ENCODE measurements at places on chromosomes 12 and 14.

DNA sequence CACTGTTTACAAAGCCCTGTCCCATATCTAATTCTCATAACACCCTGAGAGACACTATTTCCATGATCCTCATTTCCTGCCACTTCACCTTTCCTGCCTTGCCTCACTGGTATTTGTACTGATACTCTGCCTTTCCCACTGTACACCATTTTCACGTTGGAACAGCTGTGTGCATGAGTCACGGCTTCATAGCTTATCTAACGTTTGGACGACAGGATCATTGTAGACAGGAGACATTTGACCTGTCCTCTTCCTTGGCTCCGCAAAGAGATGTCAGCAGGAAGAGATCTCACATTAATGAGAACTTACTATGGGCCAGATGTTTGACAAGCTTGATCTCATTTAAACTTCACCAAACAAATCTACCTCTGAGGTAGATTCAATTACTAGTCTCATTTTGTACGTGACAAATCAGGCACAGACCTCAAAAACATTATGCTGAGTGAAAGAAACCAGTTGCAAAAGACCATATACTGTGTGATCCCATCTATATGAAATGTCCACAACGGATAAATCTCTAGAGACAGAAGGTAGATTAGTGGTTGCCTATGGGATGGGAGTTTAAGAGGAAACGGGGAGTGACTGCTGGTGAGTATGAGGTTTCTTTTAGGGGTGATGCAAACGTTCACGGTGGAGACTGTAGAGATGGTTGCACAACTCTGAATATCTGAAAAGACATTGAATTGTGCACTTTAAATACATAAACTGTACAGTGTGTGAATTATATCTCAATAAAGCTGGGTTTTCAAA is 71.2 kb downstream of the KCNK13 start:
- DNase-seq, result no peak

- no peak for DNase-seq
Measured at GRCh38 chr14:65792208-65792905, 379.8 kb downstream of the FUT8 start.

DNA sequence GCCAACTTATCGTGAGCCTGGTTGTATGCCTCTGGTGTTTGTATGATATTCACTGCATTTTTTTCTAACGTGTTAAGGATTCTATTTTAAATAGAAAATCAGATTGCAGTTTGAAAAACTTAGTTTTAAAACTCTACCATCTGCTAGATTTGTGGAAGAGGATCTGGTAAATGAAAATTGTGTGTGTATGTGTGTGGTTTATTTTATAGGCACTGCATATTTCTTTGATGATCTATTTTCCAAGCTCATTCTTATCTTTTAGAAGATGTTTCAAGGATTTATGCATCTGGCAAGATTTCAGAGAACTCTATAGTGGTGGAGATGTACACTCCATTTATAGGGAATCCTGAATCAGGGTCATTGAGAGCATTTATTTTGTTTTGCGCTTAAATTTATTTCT is 69.8 kb downstream of the HMGA2 start:
- no peak for DNase-seq

- DNase-seq, result no peak
Measured at GRCh38 chr12:125773033-125773640, 707.9 kb downstream of the AACS start.

DNA sequence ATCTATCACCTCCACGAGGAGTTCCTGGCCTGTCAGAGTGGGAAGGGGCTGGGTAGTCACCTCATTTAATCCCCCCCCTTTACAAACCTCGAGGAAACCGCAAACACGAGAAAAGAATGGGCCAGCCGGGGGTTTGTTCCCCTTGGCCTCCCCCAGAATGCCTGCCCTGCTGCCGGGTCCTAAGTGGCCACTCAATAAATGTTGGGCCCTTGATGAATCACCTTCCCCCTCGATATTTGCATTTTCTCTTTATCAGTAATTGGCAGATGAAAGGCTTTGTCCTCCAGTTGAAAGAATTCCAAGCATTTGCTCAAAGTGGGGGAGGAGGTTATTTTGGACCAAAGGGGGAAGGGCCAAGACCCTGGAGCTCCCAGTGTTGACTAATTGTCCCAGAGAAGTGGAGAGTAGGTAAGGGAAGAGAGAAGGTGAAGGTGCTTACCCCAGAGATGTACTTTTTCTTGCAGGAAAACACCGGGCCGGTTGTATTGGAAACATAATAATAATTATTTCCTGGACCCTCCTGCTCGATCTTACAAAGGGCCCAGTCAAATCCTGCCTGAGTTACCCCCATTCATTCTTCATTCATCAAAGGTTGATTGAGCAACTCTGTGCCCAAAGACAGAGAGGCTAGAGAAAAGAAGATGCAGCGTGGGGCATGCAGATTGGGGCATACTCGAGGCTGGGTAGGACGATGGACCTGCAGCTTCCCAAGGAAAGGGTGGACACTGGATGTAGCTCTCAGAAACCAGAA is 1.9 kb upstream of the KDM2B start:
- no peak for DNase-seq

DNA sequence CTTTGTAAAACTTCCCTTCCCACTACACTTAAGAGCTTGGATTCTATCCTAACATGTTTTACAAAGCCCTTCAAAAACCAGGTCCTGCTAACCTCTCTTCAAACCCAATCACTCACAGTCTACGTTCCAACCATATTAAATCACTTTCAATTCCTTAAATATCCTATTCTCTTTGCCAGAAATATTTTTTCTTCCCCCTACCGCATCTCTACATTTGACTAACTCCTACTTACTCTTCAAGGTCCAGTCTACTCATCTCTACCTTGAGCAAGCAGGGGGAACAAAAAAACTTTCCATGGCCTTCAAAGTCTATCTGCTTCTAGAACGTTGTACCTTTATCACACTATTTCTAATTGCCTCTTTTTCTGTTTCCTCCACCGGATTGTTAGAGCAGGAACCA is 6.1 kb downstream of the ERGIC2 start:
- no peak for DNase-seq

- DNase-seq, result no peak
Measured at GRCh38 chr14:40599725-40600124, 1007.0 kb upstream of the LRFN5 start.

- DNase-seq, result no peak
Measured at GRCh38 chr12:110224379-110225304, 56.4 kb upstream of the ATP2A2 start.

DNA sequence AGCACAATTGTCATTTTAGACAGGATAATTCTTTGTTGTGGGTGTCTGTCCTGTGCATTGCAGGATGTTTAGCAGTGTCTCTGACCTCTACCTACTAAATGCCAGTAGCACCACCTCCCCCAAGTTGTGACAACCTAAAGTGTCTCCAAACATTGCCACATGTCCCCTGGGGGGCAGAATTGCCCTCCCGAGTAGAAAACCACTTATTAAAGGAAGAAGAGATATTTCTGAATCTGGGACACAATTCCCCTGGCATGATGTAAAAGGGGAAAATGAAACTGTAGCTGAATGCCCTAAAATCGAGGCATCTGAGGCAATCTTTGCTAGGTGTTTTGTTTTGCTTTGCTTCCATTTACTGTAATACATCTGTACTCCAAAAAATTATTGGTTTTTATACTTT is 116.8 kb upstream of the NAP1L1 start:
- DNase-seq, result no peak

GRCh38 chr12:6796576-6796975 is 7.2 kb downstream of the CD4 start:
- no peak for DNase-seq

- DNase-seq, result no peak
Measured at GRCh38 chr12:116346222-116346621, 68.7 kb upstream of the MED13L start.

GRCh38 chr14:60532442-60532841 is 23.5 kb downstream of the SIX6 start:
- no peak for DNase-seq

DNA sequence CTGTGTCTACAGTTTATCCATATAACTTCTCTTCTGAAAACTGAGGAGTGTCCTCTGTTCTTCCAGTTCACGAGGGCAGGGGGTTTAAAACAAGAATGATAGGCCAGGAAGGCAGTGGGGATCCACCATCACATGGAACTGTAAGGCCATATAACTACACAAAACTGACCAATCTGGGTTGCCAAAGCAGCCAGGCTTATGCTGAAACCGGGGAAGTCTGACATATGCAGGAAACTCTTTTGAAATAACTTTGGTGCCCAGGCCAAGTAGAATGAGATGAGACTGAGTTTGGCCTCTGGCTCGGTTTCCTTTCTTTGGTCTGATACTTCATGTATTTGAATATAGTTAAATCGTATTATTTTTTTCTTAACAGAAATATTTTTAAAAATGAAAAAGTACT is 18.0 kb upstream of the ATF1 start:
- no peak for DNase-seq

DNA sequence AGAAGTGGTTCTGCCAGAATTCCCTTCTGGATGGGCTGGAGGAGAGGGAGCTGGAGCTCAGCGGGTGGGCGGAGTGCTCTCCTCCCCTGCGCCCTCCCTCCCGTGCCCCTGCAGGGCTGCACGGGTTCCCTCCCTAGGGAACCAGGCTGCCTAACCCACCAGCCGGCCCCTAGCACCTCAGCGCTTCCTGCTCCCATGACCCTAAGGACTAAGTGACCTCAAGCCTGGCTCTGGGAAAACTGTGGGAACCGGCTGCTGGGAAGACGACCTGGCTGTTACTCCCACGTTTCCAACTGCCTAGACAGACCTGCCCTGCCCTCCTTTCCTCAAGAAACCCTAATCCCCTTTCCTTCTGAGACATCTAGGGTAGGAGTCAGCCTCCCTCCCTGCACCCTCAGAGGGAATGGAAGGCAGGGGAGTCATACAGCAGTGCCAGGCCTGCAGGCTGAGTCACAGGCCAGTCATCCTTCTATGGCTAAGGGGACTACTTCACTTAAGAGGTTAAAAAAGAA is 31.5 kb downstream of the SLC6A12 start:
- DNase-seq, result no peak

- DNase-seq, result no peak
Measured at GRCh38 chr12:91954747-91955146, 190.9 kb downstream of the BTG1 start.

DNA sequence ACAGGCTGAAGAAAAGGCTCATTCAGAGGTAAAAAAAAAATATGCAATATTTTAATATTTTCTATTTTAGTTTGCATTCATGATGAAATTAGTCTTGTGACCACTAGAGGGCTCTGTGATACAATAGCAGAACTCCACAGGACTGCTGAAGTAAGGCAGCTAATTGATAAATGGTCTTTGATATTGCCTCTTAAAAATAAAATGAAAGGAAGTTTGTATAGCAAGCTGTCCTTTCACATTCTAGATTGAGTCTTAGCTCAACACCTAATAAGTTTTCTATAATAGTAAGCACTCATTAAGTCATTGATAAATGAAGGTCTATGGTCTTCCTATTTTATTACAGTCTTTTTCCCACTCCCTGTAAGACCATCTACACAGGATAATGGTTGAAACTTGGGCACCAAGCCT is 315.7 kb downstream of the NAV3 start:
- no peak for DNase-seq

GRCh38 chr12:56079723-56080555 is at the start of gene ERBB3:
Gene ERBB3 (plus strand): TSS chr12:56080165. CDS start chr12:56080301, 136 bp downstream.
- peak; percentile 53 for DNase-seq

DNA sequence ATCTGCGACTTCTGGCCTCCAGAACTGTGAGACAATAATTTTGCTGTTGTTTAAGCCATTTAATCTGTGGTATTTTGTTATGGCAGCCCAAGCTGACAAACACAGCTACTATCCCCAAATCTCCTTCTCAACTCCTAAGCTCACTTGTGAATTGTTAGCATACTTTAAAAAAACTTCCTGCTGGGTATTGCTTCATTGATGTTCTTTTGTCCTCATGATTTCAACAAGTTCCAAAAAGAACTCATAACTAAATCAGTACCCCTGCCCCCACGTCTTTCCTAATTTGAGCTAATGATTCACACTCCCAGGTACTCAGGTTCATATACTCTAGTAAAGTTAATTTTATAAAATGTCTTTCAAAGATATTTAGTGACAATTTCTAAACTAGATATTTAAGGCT is 125.5 kb downstream of the MDGA2 start:
- no peak for DNase-seq

GRCh38 chr12:95269892-95270291 is 52.3 kb downstream of the VEZT start:
- no peak for DNase-seq

GRCh38 chr12:100533376-100533775 is 40.1 kb upstream of the GAS2L3 start:
- no peak for DNase-seq

DNA sequence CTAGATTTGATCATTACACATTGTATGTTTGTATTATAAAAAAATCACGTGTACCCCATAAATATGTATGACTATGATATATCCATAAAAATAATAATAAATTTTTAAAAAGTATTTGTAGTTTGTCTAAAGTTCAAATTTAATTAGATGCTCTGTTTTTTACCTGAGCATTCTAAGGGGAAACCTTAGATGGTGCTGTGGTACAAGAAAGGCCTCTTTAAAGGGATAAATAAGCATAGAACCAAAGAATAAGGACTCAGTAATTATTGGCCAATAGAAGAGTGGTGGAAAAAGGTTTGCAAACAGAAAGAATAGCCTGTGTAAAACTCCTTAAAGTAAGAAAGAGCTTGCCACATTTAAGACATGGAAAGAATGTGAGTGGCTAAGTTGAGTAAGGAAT is 580.1 kb upstream of the SEL1L start:
- no peak for DNase-seq

- no peak for DNase-seq
Measured at GRCh38 chr12:93042283-93042682, 113.2 kb upstream of the EEA1 start.

GRCh38 chr12:105729926-105730325 is 399.4 kb downstream of the C12orf75 start:
- no peak for DNase-seq

DNA sequence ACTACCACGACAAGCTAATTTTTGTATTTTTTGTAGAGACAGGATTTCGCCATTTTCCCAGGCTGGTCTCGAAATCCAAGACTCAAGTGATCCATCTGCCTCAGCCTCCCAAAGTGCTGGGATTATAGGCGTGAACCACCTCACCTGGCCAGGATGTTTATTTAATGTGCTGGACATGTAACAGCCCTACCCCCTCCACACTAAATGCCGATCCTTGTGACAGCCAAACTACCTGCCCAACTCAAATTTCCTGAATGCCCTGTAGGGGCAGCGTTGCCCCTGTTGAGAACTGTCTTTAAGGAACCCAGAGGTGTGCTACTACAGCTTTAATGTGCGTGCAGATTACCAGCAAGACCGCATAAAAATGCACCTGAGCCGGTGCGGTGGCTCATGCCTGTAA is 48.1 kb downstream of the KCNK13 start:
- DNase-seq, result no peak

GRCh38 chr12:51846911-51847642 is 1.4 kb downstream of the FIGNL2 start:
- no peak for DNase-seq

DNA sequence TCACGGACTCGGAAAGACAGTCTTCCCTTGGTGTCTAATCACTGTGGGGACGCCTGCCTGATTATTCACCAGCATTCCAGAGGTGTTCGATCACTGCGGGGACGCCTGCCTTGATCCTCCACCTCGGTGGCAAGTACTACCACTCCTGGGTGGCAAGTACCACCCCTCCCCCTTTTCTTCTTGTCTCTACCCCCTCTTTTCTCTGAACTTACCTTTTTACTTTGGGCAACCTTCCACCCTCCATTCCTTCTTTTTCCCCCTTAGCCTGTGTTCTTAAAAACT is 12.0 kb upstream of the LGMN start:
- no peak for DNase-seq

GRCh38 chr12:104410786-104411185 is 46.0 kb upstream of the CHST11 start:
- DNase-seq, result no peak

GRCh38 chr14:58898655-58899316 is 261.0 kb downstream of the DACT1 start:
- DNase-seq, result no peak
